ENCODE measurements at places on chromosomes 5 and 9. TPM values are rescaled to one million over a fixed set of nuclear protein-coding genes. Genes with fewer than 3 reads are reported as not detected.

GRCh38 chr5:16924206-16924605, 11.9 kb downstream of the MYO10 start:
- DNase-seq: no peak

Gene EPB41L4A
- 21.9 TPM for total RNA-seq

DNA sequence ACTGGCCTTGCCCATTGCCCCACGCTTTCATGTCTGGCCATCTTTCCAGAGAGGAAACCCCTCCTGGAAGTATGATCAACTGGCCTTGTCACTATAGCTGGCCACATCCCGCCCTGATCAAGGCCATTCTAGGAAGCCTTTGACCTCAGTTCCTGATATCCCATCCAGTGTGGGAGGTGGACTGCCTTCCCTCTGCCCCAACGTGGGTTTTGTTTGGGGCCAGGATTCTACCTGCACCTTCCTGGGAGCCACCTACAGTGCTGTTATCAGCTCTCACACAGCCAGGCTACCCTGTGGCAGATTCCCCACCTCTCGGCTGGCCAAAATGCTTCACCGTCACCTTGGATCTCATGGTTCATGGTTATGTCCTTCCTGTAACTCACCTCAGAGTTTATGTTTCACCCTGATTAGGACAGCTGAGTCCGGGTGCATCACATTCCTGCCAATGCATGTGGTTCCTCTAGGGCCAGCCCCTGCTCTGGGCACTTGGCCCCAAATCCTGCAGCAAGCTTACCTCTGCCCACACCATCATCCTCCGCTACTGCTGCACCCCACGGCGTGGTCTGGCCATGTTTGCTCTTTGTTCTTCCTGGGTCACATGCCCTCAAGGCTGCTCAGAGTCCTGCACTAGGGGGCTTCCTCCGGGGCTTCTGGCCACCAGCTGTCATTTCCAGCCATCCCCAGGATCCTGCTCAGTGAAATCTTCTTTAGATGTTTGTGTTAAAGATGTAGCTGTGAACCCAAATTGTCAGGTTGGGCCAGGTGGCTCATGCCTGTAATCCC, 24.2 kb upstream of the S1PR3 start:
- DNase-seq: no peak

DNA sequence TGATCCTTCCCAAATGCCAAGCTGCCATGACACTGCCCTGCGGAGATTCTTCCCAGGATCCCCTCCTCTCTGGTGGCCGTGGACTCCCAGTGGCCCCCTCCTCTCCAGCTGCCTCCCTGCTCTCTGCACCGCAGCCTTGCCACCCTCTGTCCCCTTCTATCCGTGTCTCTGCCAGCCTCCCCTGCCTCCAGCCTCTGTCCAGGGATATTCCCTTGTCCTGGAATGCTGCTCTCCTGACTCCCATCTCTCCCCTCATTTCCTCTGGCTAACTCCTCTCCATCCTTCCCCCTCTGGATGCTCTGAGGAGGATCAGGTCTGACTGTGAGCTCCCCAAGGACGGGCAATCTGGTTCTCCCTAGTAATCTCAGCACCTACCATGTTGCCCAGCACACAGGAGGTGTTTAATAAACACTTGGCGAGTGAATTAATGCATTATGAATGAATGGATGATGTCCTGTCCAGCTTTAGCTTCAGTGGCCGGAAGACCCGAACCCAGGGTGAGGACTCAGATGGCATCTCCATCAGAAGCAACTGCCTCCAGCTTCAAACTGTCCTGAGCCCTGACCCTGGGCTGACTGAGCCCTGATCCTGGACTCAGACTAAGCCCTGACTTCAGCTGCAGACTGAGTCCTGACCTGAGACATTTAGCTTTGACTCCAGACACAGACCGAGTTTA, 7.5 kb upstream of the CRB2 start:
- no peak for DNase-seq

- DNase-seq: no peak
Measured at GRCh38 chr9:94859226-94859625, 132.7 kb downstream of the AOPEP start.

Gene GHR
- total RNA-seq: 4.2 TPM

- DNase-seq: no peak
Measured at GRCh38 chr9:71604197-71605063, 163.9 kb downstream of the CEMIP2 start.

Gene KLF4
- 95.0 TPM for total RNA-seq

- no peak for DNase-seq
Measured at GRCh38 chr9:134940236-134941208, 22.8 kb upstream of the FCN1 start.

Gene BTNL3
- 0.57 TPM for total RNA-seq

DNA sequence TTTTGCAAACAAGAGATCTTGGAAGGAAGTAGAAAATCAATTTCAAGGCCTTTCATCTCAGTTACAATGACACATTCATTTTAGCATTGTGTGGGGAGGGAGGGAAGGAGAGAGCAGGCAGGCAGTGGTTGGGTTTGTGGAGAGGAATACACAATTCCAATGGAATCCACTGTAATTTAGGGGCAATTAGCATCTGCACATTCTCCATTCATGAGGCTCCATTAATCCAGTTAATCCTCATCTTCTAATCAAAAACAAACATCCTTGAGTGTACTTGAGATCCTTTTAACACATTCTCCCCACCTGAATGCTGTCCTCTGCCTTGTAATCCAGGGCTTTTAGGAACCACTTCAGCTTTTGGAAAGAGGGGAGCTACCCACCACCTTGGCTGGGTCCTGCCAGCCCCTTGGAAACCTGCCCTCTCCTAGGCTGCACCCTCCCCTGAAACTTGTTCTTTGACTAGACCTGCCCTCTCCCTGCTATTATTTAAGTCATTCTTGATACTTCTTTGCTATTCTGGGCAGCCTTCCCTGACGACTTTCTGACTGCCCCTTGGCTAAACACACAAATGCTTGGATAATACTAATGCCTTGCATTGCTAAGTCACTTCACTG, 271.2 kb downstream of the SLIT3 start:
- DNase-seq: no peak

- DNase-seq: no peak
Measured at GRCh38 chr5:67021962-67022361, 174.6 kb downstream of the CD180 start.

- DNase-seq: no peak
Measured at GRCh38 chr9:72925126-72925789, 27.6 kb downstream of the ALDH1A1 start.

DNA sequence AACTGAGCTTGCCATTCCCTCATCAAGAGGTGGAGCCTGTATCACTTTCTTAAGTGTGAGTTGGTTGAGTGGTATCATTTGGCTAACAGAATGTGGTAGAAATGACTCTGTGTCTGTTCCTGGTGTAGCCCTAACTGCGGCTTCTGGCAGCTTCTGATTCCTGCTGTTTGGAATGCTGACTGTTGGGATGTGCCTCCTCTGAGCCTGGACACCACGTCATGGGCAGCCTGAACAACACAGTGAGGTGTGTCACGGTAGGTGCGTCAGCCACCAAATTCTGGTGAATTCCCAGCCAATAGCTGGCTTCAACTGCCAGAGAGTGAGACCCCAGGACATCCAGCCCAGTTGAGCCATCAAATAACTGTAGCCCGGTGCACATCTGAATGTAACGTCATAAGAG, 6.1 kb upstream of the C9orf152 start:
- no peak for DNase-seq

Data from upper lobe of left lung (tissue), 6 donors.